GM19239 (cell line): ENCODE measurements at places on chromosomes 5 and 9.

GRCh38 chr5:29218138-29218537 lies 1975.3 kb upstream of the CDH6 start:
- DNase-seq: no peak

DNA sequence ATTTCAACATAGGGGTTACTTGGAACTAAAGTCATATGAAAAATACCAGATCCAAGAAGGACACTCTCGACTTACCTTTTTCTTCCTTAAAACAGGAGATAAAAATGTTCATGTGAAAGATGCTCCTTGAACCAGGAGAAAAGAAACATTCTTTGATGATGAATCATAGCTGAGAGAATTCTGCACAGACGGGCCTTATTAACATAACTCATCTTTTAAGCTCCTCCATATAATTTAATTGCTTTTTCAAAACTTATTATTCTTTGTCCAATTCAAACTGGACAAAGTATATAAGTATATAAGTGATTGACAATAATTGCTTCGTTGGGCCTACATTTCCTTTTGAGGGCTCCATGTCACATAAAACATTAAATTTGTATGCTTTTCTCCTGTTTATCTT lies 945.2 kb upstream of the C9orf72 start:
- DNase-seq: no peak

DNA sequence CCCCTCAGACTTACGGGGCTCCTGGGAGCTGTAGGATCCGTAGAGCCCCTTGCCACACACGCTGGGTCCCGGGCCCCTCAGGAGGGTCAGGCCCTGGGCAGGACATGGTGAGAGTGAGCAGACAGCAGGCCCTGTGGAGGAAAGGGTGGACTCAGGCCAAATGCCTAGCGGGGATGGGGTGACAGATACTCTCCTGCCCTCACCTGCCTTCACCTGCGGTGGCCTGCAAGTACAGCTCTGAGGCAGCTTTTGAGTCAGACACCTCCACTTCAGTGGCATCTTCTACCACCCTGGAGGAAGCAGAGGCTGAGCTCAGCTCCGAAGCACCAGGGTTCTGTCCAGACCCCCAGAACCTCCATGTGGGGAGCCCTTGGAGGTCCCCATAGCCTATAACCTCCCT lies 26.2 kb downstream of the SLC35A4 start:
- no peak for DNase-seq

GRCh38 chr5:63127054-63127453 lies 548.4 kb downstream of the LRRC70 start:
- DNase-seq: no peak

DNA sequence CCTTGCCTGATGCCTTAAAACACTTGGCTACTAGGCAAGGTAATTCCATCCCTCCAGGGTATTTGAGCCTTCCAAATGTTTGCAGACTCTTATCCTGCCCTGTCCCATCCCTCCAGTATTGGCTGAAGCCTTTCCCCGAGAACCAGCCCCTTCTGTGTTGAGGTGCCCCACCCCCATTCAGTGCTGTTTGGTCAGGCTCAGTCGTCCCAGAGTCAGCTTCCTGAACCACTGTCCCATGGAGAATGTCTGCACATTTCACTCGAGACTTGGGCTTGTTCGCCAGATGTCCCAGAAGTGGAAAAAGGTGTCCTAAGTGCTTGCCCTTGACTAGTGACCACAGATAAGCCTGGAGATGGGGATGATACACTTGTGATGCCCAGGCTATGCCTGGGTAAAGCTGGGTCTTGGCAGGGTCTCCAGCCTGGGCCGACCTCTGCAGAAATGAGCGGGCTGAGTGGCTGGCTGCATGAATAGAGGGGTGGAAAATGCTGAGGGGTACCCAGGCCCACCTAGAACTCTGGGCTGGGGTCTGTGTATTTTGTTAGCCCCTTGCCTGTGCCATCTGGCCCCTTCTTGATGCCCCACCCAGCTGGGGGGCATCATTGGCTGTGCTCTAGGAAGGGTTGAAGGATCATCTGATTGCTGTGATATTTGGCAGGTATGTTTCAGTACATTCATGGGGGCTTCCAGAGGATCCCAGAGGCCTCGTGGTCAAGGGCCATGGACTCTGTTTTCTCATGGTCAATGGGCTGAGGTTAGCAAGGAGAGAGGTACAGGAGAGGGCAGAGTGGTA lies 178.4 kb downstream of the MACROH2A1 start:
- no peak for DNase-seq

DNA sequence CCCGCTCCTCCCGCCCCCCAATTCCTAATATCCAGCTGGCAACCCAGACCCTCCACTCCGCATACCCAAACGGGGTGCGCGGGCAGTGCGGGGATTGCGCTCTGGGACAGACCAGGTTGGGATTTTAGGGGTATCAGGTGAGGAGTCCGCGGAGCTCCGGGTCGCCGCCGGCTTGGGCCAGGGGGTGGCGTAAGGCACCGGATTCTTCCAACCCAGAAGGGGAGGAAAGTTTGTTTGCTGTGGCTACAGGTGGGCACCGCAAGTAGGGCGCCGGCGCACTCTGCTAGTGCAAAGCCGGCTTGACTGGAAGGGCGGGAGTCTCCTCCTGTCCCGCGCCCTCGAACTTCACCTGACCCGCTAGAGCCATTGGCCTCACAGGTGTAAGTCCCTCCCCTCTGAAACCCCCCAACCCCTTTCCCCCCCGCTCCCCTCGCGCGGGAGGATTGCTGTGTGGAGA lies 709 bp downstream of the IQGAP2 start:
- peak; percentile 22 for DNase-seq

GRCh38 chr5:41876678-41877077 lies 6.5 kb upstream of the OXCT1 start:
- no peak for DNase-seq

GRCh38 chr9:86604741-86605140 lies 250.5 kb upstream of the TUT7 start:
- DNase-seq: no peak
